ENCODE measurements at places on chromosomes 6 and 20.

DNA sequence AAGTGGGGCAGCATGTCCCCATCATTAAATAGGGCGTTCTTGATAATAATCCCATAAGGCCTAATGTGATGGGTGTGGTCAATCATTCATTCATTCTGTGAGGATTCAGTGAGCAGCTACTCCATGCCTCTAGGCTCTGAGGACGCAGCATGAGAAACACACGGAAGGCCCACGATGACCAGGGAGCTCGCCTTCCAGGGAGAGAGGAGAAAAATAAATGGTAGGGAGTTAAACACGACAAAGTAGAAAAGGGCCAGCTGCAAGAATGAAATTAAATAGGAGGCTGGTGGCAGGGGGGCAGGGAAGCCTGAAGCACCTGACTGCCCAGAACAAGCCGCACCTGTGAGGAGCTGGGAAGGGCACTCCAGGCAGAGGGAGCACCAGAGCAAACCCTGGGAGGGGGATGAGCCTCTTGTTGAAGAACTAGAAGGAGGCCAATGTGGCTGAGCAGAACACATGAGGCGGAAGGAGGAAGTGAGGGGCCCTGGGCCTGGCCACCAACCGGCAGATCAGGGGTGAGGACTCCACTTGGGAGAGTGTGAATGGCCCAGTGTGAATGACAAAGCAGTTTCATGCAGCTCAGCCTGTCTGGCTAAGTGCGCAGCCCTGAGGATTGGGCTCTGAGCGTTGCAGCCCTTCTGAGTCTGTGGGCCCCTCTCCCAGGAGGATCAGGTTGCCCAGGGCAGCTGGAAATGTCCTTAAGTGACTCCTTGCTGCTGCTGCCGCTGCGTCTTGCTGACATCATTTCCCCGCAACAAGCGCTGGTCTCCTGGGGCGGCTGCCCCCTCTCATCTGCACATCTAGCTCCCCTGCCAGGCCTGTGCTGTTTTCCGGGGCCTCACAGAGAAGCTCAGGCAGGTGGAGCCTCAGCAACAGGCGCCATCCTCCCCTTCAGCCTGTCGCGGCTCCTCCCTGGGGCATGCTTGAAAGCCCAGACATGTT is 99.9 kb downstream of the CDH26 start:
- peak; percentile 90 for DNase-seq

DNA sequence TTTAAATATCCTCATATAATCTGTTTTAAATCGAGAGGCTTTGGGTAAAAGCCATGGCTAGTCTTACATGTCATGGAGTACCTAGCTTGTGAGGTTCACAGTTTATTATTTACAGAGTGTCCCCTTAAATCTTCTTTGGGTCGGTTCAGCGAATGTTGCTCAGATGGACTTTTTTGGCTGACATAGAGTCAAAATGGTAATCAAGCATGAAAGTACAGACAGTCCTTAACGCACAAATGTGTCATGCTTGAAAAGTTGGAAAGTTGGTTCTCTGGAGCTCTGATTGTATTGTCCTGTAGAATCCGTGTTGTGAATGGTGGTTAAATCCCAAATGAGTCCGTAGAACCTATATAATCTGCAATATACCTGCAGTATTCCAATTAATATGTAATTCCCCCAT is 22.0 kb downstream of the PTPN1 start:
- no peak for DNase-seq

DNA sequence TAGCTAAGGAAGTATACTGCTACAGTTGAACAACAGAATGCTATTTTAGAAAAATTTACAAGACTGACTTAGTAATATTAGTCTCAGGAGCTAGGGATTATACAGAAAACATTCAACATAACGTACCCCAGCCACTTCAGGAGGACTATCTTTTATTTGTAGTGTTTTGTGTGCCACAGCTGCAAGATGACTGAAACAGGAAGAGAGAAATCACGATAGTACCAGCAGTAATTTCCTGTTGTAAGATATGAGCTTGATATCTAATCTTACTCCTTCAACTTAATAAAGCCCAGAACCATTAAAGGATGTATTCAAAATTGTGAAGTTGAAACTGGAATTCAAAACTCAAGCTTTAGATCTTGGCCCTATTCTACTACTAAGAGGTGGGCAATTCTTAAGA is 42.1 kb downstream of the SLC35A1 start:
- DNase-seq, result no peak

DNA sequence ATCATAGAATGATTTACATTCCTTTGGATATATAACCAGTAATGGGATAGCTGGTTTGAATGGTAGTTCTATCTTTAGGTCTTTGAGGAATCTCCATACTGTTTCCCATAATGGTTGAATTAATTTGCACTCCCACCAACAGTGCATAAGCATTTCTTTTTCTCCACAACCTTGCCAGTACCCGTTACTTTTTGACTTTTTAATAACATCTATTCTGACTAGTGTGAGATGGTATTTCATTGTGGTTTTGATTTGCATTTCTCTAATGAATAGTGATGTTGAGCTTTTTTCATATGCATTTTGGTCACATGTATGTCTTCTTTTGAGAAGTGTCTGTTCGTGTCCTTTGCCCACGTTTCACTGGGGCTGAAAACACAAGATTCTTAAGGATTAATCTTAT is 107.3 kb downstream of the TINAG start:
- DNase-seq, result no peak

DNA sequence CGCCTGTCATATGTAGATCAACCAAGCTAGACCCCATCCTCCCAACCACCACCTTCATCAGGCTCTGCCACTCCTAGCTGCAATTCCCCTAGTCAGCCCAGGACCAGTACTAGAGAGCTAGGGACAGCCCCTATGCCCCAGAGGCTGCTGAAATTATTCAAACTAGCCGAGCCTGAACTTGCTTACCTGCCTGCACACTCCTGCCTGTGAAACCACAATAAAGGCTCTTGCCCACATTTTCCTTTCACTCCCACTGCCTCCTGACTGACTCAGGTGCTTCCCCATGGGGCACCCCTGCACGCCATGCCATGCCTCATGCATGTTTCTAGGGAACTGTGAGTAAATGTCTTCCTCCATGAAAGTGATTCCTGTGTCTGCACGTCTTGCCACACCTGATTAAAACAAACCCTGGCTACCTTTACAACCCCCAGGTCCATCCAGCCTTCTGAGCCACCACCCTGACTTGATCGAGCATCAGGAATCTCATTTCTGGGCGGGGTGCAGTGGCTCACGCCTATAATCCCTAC is 66.5 kb upstream of the IER3 start:
- DNase-seq, result no peak

DNA sequence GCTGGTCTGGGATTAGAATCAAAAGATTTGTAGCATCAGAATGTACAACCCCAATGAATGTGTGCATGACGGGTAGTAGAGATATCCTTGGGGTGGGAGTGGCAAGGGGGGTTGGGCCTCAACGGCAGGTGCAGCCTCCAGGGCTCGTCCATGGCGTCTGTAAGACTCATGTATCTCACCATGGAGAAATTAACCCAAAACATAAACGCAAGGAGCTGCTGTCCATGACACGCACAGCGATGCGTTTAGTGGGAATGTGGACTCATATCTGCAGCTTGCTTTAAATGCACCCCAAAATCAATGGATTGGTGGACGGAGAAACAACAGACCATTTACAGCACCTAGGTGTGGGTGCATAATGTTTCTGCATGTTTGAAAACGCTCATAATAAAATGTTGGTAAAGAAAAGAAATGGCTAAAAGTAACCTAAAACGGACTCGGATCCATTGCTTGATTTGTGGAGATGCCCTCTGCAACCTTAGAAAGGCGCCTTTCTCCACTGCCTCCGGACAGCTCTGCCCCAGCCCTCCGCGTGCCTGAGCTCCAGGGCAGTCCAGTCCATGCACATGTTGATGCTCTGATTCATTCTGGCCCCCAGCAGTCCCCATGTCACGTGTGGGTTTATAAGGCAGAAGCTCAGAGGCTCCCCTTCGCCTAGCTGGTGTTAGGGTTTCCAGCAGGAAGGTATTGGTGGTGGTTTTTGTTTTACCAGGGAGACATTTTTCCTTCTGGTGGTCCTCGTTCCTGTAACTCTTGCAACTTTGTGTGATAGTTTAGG is 24.5 kb downstream of the PYGB start:
- DNase-seq, result no peak

GRCh38 chr6:165167311-165167710 is 142.1 kb downstream of the C6orf118 start:
- DNase-seq, result no peak

Measured in SIG-M5 (cell line).